ENCODE measurements at places on chromosomes 7 and 10.
A peak's percentile ranks its signal among the peaks of the same experiment; 100 is the strongest.

DNA sequence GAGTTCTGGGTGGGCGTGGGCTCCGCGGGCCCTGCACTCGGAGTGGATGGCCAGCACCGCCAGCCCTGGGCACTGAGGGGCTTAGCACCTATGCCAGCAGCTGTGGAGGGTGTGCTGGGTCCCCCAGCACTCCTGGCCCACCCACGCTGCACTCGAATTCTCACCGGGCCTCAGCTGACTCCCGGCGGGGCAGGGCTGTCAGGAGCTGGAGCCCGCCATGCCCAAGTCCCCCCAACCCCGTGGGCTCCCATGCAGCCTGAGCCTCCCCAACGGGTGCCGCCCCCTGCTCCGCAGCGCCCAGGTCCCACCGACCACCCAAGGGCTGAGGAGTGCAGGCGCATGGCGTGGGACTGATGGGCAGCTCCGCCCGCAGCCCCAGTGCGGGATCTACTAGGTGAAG is 93.1 kb downstream of the SLC25A13 start:
- no peak for DNase-seq

GRCh38 chr10:22320591-22321155 is at the start of gene BMI1:
BMI1 (plus strand) TSS chr10:22321099; CDS start chr10:22326450, 5,351 bp downstream.
- peak; percentile 72 for DNase-seq

GRCh38 chr10:124338276-124338925 is 80.3 kb downstream of the OAT start:
- DNase-seq, result no peak

DNA sequence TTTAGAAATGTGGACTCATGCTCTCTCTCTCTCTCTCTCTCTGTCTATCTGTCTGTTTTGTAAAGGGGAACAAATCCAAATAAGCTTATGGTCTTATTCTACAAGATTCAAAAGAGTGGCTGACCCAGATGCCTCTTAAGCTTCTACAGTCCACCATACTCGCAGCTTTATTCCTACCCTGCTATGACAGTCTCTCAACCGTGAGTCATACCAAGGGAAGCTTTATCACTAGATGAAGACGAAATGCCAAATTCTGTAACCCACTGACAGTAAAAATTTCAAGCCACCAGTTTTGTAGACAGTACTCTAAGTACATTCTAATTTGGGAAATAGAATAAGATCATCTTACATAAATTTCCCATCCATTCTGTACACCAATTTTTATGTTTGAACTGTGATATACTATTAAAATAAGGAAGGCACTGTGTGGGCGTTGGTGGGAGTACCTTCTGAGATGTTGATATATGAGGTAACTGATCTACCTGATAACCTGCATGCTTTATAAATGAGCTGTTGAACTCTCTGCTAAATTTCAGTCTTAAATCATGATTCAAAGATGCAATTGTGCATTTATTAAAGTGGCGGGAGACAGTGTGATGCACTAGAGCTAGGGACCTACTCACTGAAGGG is 153.2 kb downstream of the KLF6 start:
- no peak for DNase-seq

DNA sequence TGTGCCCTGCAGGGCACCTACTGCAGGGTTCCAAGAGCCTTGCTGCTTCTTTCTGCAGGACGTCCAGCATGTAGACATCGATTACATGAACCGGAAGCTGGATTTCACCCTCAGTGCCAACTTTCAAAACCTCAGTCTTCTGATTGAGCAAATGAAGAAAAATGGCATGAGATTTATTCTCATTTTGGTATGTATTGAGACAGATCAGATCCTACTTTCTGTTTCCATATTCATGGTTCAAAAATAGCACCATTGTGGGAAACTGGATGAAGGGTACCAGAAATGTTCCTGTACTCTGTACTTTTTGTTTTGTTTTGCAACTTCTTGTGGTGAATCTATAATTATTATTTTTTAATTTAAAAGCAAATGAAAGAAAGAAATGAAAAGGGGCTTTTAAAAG is 64.1 kb downstream of the MGAM2 start:
- DNase-seq, result peak; percentile 12

- DNase-seq, result no peak
Measured at GRCh38 chr10:106652279-106652678, 512.2 kb downstream of the SORCS1 start.

DNA sequence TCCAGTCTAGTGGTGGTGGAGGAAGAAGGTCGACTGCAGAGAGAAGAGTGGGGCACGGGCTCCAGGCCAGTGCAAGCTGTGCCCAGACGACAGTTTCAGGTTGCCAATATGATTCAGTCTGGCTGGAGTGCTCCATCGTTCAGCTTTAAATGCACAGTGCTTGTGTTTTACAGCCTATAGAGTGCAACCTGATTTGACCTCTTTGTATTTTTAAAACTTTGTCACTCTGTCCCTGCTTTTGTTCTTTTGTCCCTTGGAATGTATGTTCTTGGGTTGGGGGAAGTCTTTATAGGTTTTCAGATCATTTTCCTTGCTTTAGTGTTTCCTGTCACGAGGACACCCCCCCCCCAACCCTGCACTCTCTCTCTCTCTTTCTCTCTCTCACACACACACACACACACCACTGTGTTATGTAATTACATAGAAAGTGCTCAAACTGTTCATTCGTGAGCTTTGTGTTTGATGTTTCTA is 198.0 kb downstream of the CAMK1D start:
- DNase-seq, result no peak

- DNase-seq, result no peak
Measured at GRCh38 chr7:157017149-157017548, 6.7 kb upstream of the MNX1 start.

DNA sequence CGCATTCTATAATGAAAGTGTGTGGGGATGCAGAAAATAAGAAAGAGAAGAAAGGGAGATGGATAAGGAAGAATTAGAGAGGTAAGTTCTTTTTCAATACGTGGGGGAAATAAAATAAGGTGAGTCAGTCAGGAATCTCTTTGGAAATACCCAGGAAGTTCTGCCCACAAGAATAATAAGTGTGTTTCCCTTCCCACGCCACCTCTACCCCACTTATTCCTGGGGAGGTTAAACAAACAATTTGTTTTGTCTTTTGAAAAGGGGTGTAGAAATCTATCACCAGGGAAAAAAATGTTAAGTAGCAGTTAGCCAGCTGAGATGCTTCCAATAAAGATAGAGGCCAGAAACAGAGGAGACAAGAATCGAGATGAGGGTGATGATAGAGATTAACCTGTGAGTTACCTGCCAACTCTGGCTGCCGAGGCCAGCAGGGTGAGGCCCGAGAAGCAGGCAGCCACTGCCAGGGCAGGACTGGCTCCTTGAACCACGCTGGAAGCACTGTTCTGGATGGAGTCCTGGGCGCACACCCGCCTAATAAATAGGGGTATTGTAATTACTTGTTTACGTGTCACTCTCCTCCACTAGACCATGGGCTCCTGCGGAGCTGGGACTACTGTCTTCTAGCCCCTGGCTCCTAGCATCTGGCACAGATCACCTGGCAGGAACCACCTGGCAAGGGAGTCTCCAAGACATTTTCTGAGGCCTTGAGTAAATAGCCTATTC is 191.3 kb downstream of the FGFR2 start:
- no peak for DNase-seq

- no peak for DNase-seq
Measured at GRCh38 chr10:43640603-43641002, 8.1 kb downstream of the ZNF32 start.

DNA sequence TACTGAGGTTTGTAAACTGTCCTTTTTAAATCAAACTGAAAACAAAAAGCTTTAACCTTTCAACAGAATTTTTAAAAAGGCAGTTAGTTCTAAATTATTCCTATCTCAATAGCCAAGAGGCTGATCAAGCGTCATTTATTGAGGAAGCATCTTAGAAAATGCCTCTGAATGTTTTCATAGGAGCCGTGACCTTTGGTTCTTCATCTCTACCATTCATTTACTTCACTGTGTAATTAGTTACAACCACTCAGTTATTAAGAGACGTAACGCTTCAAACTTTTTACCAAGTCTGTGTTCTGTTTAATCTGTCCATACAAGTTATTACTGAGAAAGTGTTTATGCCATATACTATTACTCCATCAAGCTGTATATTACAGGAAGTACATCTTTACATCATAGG is 107.4 kb upstream of the KMT2E start:
- DNase-seq, result no peak

DNA sequence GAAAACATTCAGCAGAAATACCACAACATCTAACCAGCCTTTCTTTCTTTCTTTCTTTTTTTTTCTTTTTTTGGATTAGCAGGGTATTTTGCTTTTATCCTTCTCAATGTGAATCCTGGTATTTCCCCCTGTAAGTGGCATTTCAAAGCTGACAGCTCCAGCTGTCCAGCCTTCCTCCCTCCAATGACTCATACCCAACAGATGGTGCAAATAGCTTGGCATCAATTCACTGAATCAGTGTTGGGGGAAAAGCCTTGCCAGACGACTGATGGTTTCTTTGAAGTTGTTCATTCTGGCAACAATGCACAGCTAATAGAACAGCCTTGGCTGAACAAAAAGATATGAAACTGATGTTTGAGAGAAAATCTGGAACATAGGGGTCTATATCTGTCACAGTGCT is 316.8 kb upstream of the STEAP1 start:
- no peak for DNase-seq

DNA sequence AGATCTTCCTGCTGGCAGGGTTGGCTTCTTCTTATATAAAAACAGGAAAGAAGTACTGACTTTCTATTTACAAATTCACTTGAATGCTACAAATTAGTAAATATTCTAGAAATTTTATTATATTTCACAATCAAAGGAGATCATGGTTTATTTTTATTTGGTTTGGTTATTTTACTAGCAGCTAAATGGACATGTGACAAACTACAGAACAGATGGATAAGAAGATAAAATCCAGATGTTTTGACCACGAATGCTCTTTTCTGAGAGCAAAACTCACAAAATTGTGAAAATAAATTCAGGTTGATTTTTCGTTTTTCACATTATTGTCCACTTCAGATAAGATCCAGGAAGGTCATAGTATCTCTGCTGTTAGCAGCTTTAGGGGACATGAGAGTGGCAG is 55.4 kb downstream of the CACNA2D1 start:
- DNase-seq, result no peak

- no peak for DNase-seq
Measured at GRCh38 chr10:43067391-43068135, 9.3 kb upstream of the RET start.

GRCh38 chr7:101119876-101120275 is 7.0 kb upstream of the SERPINE1 start:
- no peak for DNase-seq

DNA sequence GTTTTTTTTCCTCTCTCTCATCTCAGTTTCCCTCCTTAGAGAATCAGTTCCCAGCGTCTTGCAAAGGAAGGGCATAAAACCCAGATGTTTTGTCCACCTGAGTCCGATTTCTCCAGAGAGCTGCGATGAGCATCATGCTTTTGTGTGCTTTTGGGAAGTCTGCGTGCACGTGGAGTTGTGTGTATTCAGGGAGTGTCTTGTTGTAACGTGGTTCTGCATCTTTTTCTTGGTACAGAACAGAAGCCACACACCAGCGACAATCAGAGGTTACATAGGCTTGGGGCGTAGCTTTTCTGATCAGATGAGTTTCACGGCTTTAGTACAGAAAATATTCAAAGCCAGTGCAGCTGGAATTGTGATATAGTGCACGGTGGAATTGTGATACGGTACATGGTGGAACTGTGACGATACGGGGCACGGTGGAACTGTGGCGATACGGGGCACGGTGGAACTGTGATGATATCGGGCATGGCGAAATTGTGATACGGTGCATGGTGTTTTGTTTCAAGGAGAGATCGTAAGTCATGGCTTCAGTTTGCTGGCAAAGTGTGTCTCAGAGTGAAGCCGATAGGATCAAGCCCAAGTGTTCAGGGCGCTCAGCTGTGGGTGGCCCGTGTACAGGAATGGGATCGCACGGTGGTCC is 32.8 kb downstream of the FOXK1 start:
- DNase-seq, result no peak

DNA sequence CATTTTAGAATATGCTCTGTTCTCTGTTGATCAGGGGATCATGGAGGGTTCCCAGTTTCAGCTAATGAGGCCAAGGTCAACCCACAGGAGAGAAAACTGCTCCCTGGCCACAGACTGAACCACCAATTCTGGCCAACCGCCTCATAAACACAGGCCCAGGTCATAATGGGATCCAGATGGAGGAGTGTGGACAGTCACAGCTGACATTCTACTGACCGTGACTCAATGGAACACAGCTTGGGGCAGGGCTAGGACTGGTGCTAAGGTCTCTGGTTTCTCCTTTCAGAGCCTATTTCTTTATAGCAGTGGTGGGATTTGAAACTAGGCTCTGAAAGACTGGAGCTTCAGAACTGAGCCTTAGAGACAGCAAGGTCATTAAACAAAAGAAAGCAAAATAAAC is 68.3 kb downstream of the HIPK2 start:
- no peak for DNase-seq

GRCh38 chr7:154928136-154929005 is 74.6 kb downstream of the PAXIP1 start:
- DNase-seq, result peak; percentile 98

- DNase-seq, result no peak
Measured at GRCh38 chr10:89207801-89208551, 859 bp upstream of the CH25H start.

GRCh38 chr7:45610660-45611299 is 36.6 kb downstream of the ADCY1 start:
- DNase-seq, result no peak

- no peak for DNase-seq
Measured at GRCh38 chr10:32956365-32957197, 1.4 kb downstream of the ITGB1 start.

- no peak for DNase-seq
Measured at GRCh38 chr10:31624611-31625010, 304.0 kb downstream of the ARHGAP12 start.

DNA sequence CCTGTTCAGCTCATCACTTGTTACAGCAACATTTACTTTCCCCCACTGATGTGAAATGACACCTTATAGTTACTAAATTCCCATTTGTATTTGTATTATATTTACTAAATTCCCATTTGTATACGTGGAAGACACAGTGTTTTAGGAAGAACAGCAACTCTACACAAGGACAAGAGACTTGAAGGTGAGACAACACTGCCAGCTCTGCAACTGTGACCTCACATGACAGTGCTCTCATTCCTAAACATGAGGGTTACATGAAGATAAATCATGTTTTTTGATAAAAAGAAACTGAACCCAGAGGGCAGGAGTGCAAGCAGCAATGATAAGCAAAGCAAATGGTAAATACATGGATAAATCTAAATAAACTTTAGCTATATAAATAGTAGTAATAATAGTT is 60.3 kb downstream of the ATAD1 start:
- no peak for DNase-seq

- DNase-seq, result no peak
Measured at GRCh38 chr10:28681291-28681763, 4.0 kb downstream of the BAMBI start.

GRCh38 chr7:116357781-116358670 is 141.5 kb upstream of the CAV2 start:
- DNase-seq, result no peak

Measured in MM.1S (cell line).